ENCODE measurements at places on chromosomes 3 and 15. TPM values are rescaled to one million over a fixed set of nuclear protein-coding genes. Genes with fewer than 3 reads are reported as not detected.

OIP5 gene
- polyA plus RNA-seq, result 1.1 TPM

STARD5 gene
- 7.4 TPM for polyA plus RNA-seq

HTR3E gene
- not detected for polyA plus RNA-seq

GRK7 gene
- not detected for polyA plus RNA-seq

CAMP gene
- 5.1 TPM for polyA plus RNA-seq

TMEM44 gene
- polyA plus RNA-seq, result not detected

DUOXA2 gene
- polyA plus RNA-seq, result not detected

ATP13A3 gene
- 3.4 TPM for polyA plus RNA-seq

PDZRN3 gene
- polyA plus RNA-seq, result not detected

TNFSF10 gene
- 34.2 TPM for polyA plus RNA-seq

ZNF620 gene
- polyA plus RNA-seq, result 3.5 TPM

EPHB3 gene
- not detected for polyA plus RNA-seq

MAGEF1 gene
- 47.1 TPM for polyA plus RNA-seq

ZNF660 gene
- 1.5 TPM for polyA plus RNA-seq

MKRN2 gene
- 49.9 TPM for polyA plus RNA-seq

ADAMTSL3 gene
- not detected for polyA plus RNA-seq

KLHL40 gene
- not detected for polyA plus RNA-seq

ARPIN gene
- not detected for polyA plus RNA-seq

PLCB2 gene
- 13.4 TPM for polyA plus RNA-seq

SECISBP2L gene
- 52.6 TPM for polyA plus RNA-seq

OTOL1 gene
- not detected for polyA plus RNA-seq

CPLX3 gene
- not detected for polyA plus RNA-seq

TRPM1 gene
- not detected for polyA plus RNA-seq

ZSCAN29 gene
- 11.2 TPM for polyA plus RNA-seq

C3orf20 gene
- not detected for polyA plus RNA-seq

CADPS gene
- polyA plus RNA-seq, result not detected

All from naive B cell (primary cell).